ENCODE measurements at places on chromosomes 11 and 22. TPM values are rescaled to one million over a fixed set of nuclear protein-coding genes. Genes with fewer than 3 reads are reported as not detected.

DNA sequence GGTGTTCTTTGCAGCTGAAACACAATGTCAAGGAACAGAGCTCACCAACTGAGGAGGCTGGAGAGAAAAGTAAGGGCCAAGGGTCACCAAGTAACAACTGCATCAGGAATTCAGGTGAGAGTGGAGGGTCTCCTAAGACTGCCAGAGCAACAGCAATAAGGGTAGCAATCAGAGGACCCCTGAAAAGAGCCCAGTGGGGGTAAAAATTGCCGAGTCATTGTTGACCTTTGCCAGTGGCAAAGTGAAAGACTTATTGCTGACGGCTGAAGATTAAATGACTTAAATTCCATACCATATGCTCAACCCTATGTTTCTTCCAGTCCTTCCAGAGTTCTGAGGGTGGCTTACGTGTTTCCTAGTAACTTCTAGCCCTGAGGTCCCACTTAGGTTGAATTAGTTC, 51.9 kb upstream of the ARHGAP42 start:
- DNase-seq, result no peak

DNA sequence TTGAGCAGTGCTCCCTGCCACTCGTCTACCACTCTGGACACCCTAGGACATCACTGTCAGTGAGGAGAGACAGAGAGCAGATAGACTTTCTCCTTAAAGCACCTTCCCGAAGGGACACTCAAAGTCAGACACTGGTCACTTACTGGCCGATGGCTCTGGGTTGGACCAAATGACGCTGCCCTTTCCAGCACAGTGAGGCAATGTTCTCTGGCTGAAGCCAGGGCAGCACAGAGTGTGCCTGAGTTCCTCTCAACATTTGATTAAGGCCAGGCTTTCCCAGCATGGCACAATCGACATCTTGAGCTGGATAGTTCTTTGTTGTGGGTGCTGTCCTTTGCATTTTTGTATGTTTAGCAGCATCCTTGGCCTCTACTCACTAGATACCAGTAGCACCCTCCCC, 206.2 kb downstream of the CSNK2A3 start:
- no peak for DNase-seq

- DNase-seq, result no peak
These were observed 3.8 kb downstream of the PKDREJ start for GRCh38 chr22:46259374-46259773.

DNA sequence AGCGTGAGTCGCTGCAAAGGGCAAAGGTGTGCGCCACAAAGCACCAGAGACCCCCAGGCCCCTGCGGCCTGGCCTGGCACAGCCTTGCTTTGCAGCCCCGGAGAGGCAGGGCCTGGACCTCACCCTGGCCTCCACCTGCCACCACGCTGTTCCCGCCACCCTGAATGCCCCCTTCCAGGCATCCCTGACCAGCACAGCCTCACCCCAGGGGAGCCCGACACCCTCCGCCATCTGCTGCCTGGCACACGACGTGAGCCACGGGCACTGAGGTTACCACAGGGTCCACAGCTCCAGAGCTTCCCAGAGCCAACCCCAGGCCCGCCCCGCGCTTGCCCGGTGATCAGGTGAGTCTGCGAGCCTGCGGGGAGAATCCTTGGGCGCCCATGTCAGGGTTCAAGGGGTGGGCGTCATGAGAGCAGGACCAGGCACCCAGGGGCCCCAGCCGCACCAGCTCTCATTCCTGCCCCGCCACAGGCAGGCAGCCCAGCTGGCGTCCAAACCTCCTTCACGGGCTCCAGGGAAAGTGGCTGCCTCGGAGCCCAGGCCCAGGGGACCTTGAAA, 171.3 kb downstream of the BRD1 start:
- peak; percentile 25 for DNase-seq

DNA sequence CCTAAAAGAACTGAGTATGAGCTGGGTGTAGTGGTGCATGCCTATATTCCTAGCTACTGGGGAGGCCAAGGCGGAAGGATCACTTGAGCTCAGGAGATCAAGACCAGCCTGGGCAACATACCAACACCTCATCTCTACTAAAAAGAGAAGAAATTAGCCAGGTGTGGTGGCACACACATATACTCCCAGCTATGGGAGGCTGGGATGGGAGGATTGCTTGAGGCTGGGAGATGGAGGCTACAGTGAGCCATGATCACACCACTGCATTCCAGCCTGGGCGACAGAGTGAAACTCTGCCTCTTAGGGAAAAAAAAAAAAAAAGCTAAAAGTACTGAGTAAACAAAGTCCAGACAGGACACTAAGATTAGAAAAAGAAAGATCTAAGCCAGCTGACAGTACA, 3.5 kb upstream of the HTR3B start:
- no peak for DNase-seq

DNA sequence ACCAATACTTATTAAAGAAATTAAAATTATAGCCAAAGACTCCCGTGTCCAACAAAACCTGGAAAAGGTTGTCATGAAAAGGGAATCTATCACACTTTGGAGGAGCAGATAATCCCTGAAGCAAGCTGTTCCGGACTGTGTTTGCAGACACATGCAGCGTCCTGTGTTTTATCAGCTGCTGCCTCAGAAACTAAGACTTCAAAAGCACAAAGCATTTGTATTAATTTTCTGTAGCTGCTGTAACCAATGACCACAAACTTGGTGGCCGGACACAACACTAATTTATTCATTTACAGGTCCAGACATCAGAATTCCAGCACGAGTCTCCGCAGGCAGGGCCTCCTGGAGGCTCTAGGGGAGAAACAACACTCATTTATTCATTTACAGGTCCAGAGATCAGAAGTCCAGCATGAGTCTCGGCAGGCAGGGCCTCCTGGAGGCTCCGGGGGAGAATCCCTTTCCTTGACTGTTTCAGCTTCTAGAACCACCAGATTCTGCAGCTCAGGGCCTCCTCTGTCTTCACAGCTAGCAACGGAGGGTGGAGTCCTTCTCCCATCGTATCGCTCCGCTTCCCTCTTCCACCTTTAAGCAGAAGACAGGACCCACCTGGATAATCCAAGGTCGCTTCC, 465.3 kb downstream of the BRD1 start:
- DNase-seq, result no peak

- no peak for DNase-seq
These were observed 120.6 kb upstream of the LMO1 start for GRCh38 chr11:8384199-8384821.

DNA sequence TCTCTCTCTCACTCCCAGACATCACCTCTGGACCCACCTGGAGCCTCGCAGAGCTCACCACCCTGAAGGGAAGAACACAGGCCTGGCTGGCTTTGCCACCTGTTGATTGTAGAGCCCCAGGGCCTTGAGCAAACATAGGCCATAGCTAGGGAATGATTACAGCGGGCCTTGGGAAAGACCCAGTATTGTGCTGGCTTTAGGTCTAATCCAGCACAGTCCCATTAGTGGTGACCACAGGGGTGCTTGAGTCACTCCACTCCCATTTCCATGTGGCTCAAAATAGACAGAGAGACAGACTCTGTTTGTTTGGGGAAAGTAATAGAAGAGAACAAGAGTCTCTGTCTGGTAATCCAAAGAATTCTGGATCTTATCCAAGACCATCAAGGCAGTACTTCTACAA, 42.7 kb upstream of the FAM181B start:
- no peak for DNase-seq

DNA sequence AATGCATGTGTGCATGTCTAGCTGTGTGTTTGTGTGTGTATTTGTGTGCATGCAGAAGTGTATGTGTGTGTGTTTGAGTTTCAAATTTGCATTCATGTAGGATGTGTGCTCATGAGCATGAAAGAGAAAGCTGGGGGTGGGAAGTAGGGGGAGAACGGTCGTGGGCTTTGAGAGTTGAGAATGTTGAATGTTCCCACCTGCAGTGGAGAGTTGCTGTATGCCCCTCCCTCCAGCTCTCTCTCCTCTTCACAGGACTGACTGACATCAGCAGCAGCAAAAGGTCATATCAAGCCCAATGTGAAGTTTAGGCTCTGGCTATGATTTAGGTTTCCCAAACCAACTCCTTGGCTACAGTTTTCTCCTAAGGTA, 63.8 kb upstream of the RRAS2 start:
- no peak for DNase-seq

DNA sequence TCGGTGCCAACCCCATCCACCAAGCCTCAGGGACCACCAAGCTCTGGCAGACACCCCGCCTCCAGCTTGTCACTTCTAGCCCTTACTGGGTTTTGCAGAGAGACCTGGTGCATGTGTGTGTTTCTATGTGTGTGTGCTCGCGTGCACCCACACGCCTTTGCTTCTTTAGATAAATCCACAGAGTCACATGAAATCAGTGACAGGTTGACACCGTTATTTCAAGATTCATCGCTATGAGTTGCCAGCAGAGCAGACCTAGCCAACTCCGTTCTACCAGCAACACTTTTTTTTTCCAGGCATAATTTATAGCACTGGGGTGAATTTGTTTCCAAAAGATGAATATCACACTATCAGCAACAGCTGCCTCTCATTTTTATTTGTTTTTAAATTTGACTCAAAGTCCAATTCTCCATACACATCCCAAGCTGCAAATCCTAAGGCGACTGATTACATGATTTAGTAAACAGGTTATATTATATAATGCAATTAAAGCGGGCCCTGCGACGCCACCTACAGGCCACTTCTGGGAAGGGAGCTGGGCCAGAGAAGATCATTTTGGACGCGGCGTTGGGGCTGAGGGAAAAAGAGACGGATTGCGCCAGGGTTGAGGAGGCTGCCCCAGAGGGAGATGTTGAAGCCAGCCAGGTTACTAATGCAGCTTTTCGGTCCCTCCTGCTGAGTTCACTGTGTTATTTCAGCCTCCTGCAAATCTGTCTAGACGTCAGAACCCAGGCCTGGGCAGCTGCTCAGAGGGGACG, 150.5 kb downstream of the FEZ1 start:
- DNase-seq, result peak; percentile 89

GRCh38 chr11:121630041-121630440, 177.3 kb upstream of the SORL1-AS1 start:
- DNase-seq, result no peak

DNA sequence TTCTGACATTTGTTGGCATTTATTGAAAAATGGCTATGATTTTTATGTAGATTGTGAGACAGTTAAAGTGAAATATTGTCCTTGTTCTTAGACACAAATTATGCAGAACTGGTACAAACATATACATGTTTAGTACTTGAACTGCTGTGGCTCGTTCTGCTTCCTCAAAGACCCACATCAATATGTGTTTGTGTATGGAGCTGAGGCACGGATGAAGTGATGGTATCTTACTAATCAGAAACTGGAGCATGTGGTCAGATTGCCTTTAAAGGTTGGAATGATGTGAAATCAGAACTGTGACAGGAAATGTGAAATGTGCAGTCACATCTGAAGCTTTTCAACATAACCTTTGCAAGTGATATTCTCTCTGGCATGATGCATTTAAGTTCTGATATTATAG, 130.4 kb downstream of the NAV2 start:
- no peak for DNase-seq

DNA sequence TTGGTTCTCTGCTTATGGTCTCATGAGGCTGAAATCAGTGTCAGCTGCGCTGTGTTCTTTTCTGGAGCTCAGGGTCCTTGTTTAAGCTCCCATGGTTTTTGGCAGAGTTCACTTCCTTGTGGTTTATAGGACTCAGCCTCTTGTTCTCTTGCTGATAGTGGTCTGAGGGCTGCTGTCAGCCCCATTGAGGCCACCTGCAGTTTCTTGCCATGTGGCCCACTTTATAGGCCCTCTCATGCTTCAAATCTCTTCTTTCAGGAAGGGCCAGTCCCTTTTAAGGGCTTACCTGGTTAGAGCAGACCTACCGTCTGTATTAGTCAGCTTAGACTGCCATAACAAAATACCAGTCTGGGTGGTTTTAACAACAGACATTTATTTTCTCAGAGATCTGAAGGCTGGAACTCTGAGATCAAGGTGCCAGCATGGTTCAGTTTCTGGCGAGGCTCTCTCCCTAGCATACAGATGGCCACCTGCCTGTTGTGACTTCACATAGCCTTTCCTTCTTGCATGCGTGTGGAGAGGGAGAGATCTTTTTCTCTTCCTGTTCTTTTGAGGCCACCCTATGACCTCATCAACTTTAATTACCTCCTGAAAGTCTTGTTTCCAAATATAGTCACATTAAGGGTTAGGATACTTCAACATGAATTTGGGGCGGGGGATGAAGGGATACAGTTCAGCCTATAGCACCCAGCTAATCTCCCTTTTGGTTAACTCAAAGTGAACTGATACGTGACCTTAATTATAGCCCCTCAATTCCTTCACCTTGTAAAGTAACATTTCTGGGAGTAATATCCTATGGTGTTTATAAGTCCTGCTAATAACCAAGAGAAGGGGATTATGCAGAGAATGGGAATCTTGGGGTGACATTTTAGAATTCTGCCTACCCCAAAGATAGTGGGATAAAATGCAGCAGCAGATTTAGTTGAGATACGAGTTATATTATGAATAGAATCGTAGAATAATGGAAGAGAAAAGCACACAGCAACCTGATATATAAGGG, 131.8 kb downstream of the UVRAG start:
- no peak for DNase-seq

DNA sequence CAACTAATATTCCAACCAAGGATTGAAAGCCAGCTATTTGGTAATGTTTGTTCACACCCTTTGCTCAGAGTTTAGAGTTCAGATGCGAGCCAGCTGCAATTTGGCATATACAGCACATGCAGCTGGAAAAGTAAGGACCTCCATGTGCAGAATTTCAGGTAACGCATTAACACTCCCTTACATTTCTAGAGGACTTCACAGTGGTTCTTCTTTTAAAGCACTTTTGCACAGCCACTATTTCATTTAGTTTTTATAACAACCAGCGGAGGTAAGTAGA, 3.4 kb downstream of the POU2AF3 start:
- DNase-seq, result no peak

GRCh38 chr22:49604732-49605302, 222.9 kb downstream of the BRD1 start:
- DNase-seq, result no peak

- no peak for DNase-seq
These were observed 1385.0 kb downstream of the BRD1 start for GRCh38 chr22:48442663-48443062.

The EXPH5 gene
- 2.4 TPM for total RNA-seq

The POTEH gene
- total RNA-seq, result not detected

The GRM5 gene
- total RNA-seq, result not detected

The SPATA19 gene
- total RNA-seq, result not detected

The OR6T1 gene
- not detected for total RNA-seq

The KDM4D gene
- total RNA-seq, result 0.59 TPM

The TMEM225 gene
- total RNA-seq, result not detected

The IFITM10 gene
- total RNA-seq, result 0.77 TPM

Measured in left ventricle myocardium superior (tissue), 1 donor.